ENCODE measurements at places on chromosomes 4 and X. TPM values are rescaled to one million over a fixed set of nuclear protein-coding genes. Genes with fewer than 3 reads are reported as not detected.

GPRIN3 gene
- 3.6 TPM for total RNA-seq

DNA sequence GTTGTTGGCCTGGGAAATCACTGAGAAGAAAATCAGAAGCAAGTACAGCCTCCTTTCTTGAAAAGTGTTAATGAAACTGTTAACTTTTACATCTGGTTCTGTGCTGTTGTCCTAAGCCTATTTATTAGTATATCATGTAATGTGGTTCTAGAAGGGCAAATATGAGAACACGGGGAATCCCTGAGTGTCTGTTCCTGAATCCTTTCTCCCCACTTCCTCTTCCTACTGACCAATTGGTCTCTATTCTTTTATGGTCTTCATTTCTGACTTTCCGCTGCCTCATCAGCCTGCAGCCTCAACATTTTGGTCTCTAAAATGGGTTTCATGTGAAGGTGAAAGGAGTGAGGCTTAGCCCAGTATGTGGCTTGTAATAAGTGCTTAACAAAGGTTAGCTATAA is 159.9 kb upstream of the MAMLD1 start:
- no peak for DNase-seq
- no peaks in the 10 kb centered on the region for H3K36me3 ChIP-seq
- no peak overlapping the region for H3K4me3 ChIP-seq
- H3K27me3 ChIP-seq = no peaks in the 10 kb centered on the region

GRCh38 chrX:103666202-103667107 is 20.0 kb downstream of the MORF4L2 start:
- H3K4me3 ChIP-seq = no peak overlapping the region
- DNase-seq = no peak
- no peaks in the 10 kb centered on the region for H3K27me3 ChIP-seq
- no peaks in the 10 kb centered on the region for H3K36me3 ChIP-seq
- no peaks in the 10 kb centered on the region for H3K4me1 ChIP-seq
- no peak overlapping the region for H3K27ac ChIP-seq

GRCh38 chrX:74343343-74344279 is 39.6 kb downstream of the ZCCHC13 start:
- no peaks in the 10 kb centered on the region for H3K4me1 ChIP-seq
- H3K27ac ChIP-seq = no peak overlapping the region
- no peaks in the 10 kb centered on the region for H3K36me3 ChIP-seq
- no peak overlapping the region for H3K4me3 ChIP-seq

- H3K36me3 ChIP-seq = no peaks in the 10 kb centered on the region
- no peak overlapping the region for H3K4me3 ChIP-seq
- no peak for DNase-seq
- no peaks in the 10 kb centered on the region for H3K27me3 ChIP-seq
- H3K27ac ChIP-seq = no peak overlapping the region
- no peaks in the 10 kb centered on the region for H3K4me1 ChIP-seq
Observed at GRCh38 chr4:88439161-88439760, 17.7 kb upstream of the HERC5 start.

GRCh38 chrX:148371291-148371690 is 129.1 kb upstream of the AFF2 start:
- no peak overlapping the region for H3K27ac ChIP-seq
- no peaks in the 10 kb centered on the region for H3K4me1 ChIP-seq
- H3K27me3 ChIP-seq = no peaks in the 10 kb centered on the region
- H3K4me3 ChIP-seq = no peak overlapping the region

GRCh38 chr4:27701606-27702005 is 841.0 kb downstream of the STIM2 start:
- H3K27ac ChIP-seq = no peak overlapping the region
- H3K4me3 ChIP-seq = no peak overlapping the region
- H3K27me3 ChIP-seq = no peaks in the 10 kb centered on the region
- DNase-seq = no peak

DNA sequence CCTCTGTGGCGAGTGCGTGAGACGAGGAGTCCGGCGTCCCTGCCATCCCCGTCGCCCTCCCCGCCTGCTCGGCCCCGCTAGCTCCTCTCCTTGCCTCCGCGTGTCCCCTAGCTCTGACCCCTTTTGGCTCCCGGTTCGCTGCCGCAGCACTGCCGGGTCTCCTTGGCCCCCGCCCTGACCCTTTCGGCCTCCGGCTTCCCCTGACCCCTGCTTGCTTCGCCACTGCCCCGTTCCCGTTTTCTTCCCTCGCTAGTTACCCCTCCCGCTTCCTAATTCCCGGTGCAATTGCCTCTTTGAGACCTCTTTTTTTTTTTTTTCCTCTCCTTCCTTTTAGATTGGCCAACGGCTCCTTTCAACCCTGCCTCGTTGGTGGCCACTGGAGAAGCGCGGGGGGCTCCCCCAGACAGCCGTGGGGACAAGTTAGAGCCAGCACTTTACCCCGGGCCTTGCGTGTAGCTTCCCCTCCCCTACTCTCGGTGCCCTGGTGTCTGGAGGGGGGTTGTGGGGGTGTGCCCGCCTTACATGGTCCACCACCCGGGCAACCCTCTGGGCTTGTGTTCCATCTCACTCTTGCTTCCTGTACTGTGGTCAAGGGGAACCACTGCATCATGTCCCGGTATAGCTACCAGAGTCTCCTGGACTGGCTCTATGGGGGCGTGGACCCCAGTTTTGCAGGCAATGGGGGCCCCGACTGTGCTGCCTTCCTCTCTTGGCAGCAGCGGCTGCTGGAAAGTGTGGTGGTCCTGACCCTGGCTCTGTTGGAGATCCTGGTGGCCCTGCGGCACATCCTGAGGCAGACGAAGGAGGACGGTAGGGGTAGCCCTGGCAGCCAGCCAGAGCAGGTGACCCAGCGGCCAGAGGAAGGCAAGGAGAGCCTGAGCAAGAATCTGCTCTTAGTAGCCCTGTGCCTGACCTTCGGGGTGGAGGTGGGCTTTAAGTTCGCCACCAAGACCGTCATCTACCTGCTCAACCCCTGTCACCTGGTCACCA is 548 bp downstream of the TMEM164 start:
- peak overlapping the region; percentile 93 for H3K27ac ChIP-seq
- H3K4me1 ChIP-seq = no peaks in the 10 kb centered on the region
- peak overlapping the region; percentile 51 for H3K4me3 ChIP-seq
- no peaks in the 10 kb centered on the region for H3K27me3 ChIP-seq
